Stimulated activated CD4-positive, alpha-beta T cell treated with anti-CD3 and anti-CD28 coated beads, Interleukin-2, amount 100 ng/mL, for 24 hours (primary cell): ENCODE measurements at places on chromosomes 6 and 20.

- DNase-seq: no peak
These were observed 112.5 kb upstream of the QKI start for GRCh38 chr6:163301726-163302635.

- no peak for DNase-seq
These were observed 99.2 kb upstream of the RREB1 start for GRCh38 chr6:7008451-7008988.

- no peak for DNase-seq
These were observed 26.6 kb upstream of the DAAM2 start for GRCh38 chr6:39765508-39766065.

DNA sequence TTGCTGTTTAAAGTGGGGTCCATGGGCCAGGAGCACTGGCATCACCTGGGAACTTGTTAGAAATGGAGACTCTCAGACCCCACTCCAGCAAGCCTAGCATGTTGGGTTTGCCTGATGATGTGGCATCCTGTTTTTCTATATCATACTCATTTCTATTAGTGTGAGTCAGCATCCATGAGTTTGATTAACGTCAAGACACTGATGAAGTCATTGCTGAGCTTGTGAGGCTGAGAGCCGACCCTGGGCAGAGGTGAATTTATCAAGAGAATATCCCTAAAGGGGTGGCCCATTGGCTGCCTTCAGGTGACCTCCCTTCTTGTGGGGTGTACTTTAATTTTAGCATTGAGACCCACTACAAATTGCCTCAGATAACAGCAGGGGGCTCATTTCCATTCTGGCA is 43.4 kb upstream of the RNF144B start:
- no peak for DNase-seq

GRCh38 chr6:4316867-4317400 is 181.6 kb upstream of the ECI2 start:
- DNase-seq: no peak

DNA sequence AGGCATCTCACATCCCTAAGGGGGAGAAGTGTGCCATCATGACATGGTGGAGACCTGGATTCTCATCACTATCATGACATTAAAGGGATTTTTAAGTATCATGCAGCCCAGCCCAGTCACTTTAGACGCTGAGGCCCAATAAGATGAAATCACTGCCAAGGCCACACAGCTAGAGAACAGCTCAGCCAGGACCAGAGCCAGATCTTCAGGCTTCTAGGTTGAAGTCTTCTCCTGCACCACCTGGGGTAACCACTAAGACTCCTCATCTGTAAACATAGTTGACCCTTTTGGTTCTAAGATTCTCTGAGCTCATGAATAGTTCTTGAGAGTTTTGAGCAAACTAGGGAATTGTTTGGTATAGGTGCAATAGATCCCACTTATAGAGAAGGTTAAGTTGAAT is 125.1 kb downstream of the TCP11 start:
- DNase-seq: no peak

DNA sequence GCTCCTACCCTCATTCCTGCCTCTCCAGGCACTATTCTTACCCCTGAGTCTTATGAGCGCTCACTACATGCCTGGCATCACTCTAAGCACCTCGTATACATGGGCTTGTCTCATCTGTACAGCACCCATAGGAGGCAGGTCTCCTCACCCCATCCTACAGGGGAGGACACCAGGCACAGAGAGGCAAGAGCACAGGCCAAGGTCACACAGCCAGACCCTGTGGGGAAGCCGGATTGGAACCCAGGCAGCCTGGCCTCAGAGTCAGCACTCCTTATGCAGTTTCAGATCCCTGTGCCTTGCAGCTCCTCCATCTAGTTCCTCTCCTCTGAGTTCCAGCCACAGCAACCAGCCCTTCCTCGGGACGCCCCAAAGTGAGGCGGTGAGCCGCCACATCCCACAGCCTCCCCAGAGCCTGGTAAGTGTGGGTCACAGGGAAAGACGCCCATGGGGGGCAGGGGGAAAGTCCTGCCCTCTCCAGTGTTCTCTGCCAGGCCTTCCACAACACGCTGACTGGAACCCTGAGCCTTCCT is 103.3 kb downstream of the NFATC2 start:
- no peak for DNase-seq

GRCh38 chr6:161498881-161499280 is 225.0 kb upstream of the AGPAT4 start:
- no peak for DNase-seq

GRCh38 chr20:1267809-1268374 is 1.8 kb downstream of the SNPH start:
- DNase-seq: no peak

DNA sequence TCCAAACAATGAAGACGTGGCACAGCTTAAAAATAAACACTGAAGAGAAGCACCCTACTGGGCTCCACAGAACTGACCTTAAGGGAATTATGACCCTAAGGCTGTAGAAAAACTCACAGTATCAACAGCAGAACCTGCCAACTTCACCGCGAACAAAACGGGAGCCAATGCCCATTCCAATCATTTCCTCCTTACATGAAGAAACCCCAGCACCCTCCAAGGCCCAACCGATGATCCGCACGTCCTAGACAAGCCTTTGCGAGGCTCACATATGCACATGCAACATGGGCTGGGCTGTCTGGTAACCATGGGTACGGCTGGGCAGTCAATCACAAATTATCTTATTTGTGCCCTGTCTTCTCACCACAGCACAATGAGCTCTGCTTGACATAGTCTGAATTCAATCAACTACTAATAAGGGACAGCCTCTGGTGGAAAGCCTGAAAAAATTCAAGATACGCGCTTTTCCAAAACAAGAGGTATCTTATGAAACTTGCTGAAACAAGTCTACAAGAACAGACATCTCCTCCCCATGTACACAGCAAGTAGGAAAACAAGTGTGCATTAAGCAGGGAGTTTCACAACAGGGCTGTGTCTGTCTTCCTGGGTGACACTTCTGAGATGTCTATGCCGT is 1.7 kb downstream of the DIDO1 start:
- DNase-seq: no peak

GRCh38 chr6:3748208-3749066 is 3.1 kb downstream of the PXDC1 start:
- peak; percentile 52 for DNase-seq

DNA sequence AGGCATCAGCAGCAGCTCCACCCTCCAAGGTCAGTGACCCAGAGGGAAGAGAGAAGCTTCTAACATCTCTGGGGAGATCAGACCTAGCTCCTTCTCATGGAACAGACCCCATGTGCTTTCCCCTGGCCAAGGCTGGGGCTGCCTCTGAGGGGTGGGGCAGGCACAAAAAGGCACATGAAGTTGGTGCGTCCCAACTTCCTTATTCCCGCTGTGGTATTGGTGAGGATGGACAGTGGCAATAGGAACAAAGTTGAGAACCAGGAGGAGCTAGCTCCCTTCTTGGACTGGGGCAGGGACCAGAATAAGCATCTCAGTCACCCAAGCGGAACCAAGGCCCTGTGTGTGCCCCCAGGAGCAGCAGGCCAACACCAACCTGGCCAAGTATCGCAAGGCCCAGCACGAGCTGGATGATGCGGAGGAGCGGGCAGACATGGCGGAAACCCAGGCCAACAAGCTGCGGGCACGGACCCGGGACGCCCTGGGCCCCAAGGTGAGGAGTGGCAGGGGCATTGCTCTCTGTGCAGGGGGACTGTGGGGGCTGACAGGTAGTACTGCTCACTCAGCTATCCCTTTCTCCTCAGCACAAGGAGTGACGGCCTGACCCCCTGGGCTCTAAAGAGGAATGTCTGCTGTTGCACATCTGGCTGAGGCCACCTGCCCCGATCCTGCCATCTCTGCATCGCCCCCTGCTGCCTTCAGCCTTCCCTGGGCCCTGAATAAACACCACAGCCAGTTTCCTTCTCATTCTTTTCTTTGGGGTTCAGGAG is 46.1 kb downstream of the MYH7B start:
- DNase-seq: no peak

- DNase-seq: no peak
These were observed 68.0 kb downstream of the PTPN1 start for GRCh38 chr20:50578061-50578777.

GRCh38 chr6:112841553-112842329 is 494.6 kb downstream of the RFPL4B start:
- no peak for DNase-seq

- no peak for DNase-seq
These were observed 187.5 kb downstream of the PLCB4 start for GRCh38 chr20:9256393-9256792.

DNA sequence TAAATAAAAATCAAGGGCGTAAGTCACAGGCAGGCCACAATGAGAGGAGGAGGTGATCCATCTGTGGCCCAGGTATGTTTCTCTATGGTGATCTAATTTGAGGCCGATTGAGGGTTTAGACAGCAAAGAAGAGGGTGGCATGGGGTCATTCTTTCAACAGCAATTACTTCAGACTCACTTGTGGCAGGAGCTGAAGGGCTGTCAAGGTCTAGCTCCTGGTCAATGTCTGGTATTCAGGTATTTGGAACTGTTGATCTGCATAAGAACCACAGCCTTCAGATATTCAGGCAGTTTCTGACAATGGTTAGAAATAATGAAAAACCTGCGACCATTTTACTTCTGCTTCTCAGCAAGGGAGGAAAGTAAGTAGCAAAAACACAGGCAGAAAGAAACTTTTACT is 259.6 kb downstream of the FOXC1 start:
- DNase-seq: no peak

DNA sequence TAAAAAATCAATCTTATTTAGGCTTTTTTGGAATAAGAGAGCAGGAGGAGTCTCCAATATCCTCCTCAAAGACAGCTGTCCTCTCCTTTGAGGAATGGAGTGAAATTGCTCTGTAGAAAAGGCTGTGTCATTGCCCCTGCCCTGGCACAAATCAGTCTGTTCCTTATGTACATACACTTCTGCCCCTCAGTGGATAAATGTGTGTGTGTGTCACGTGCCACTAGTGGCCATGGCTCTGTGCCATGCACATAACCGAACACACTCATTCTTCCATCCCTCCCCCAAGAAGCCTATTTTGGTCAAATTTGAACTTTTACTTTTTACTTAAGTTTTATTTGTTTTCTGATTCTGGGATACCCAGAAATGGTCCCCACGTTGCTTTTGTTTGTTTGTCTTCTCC is 49.2 kb downstream of the ANKS1A start:
- no peak for DNase-seq

DNA sequence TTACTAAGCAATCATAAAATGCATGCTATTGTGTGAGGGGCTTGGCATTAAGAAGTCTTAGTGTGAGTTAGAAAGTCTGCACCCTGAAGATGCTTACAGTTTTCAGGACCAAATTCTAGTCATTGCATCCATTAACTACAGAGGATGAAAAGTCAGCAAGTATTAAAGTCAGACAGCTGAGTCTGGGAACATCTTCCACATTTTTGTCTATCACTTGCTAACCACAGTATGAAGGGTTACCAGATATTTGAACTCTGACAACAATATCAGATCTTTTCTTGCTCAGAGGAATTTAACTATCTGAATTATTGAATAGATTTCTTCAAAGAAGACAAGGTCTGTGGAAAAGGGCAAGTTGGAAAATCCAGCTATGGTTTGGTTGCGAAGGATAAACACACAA is 264.4 kb downstream of the BTBD9 start:
- DNase-seq: no peak

DNA sequence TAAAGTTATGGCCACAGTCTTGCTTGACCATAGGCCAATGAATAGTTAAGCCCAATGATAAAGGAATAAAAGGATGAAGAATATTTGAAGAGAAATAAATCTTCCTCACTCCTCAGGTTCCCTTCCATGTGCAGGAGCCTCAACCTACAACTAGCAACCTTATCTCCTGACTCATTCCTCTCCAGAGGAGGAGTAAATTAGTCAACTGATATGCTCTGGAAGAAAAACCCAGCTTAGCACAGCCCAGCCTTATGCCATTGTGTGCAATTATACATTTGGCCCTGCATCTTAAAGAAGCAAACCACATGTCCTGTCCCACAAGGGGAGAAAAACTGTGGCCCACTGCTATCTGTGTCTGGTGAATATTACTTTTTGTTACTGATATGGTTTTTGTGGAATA is 82.1 kb downstream of the PHIP start:
- DNase-seq: no peak

DNA sequence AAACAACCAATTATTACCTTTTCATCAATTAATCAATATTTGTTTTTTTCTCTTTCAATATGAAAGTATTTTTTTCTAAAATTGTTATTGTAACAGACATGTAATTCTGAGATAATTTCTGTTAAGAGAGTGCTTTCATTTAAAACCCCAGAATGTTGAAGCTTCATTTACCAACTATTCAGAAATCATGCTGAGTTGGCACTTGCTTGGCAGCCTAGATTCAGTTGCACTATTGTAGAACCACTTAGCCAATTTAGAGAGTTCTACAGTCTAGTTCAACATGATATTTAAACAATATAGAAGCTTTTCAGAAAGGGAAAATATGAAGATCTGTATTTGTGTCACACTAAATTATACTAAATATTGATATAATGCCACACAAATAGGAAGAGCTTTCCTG is 56.1 kb upstream of the NKAIN2 start:
- DNase-seq: no peak

DNA sequence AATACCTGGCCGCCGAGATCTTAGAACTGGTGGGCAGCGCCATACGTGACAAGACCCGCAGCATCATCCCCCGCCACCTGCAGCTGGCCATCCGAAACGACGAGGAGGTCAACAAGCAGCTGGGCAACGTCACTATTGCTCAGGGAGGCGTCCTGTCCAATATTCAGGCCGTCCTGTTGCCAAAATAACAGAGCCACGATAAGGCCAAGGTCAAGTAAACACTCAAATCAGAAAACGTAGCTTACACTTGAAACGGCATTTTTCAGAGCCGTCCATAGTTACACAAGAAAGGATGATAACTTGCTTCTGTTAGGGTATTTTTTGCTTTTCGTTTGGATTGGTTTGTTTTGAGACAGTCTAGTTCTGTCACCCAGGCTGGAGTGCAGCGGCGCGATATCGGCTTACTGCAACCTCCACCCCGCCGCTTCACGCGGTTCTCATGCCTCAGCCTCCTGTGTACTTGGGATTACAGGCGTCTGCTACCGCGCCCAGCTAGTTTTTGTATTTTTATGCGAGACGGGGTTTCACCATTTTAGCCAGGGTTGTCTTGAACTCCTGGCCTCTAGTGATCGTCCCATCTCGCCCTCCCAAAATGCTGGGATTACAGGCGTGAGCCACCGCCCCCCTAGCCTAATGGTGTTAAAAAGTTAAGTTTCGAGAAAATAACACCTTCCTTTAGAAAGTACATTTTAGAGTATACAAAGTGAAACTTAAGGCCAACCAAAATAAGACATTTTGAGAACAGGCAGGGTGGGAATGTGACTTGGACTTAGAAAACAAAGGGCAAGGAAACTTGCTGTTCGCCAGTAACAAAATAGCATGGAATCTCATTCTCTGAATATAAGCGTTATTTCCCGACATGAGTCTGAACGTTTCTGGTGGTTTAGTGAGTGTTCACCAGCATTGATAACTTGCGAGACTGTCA is 42.8 kb upstream of the HFE start:
- DNase-seq: peak; percentile 51
